ENCODE measurements at places on chromosomes 13 and 19.

DNA sequence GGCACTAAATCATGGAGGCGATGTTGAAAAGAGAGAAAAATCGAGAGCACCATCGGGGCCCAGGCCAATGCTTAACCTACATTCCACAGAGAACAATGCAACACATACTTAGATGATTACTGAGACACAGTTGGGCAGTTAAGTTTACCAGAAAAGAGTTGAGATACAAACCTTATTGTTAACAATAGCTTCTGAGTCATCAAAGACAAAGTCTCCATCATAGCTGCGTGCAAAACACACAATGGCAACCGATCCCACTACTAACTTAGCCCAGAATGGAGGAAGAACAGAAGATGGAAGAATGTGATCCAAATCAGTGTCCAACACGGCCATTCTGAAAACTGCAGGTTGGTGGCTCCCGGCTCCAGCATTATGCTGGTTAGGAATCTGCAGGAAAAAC lies 6.2 kb downstream of the TMTC4 start:
- peak; percentile 35 for DNase-seq

- DNase-seq, result no peak
Measured at GRCh38 chr19:52600639-52601024, 30.5 kb downstream of the ZNF701 start.

GRCh38 chr13:23074075-23074828 lies 106.5 kb upstream of the SGCG start:
- DNase-seq, result no peak

GRCh38 chr19:38400361-38400760 lies 2.5 kb upstream of the FAM98C start:
- no peak for DNase-seq

DNA sequence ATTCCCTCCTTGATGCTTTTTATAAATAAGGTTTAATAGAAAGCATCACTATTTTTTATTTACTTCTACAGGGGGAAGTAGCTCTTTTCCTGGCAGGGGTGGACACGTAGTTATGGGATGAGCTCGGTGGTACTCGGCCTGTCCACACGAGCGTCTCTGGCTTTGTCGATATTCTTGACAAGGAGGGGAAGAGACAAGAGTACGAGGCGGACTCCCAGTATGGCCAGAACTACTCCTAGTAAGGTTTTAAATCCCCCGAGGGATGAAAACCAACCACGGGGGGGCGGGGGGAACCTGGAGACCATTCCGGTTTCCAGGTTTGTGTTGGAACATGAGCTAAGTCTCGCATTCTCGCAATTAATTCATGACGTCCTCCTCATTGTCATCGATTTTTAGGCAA lies 5.6 kb upstream of the BSG start:
- DNase-seq, result no peak

- peak; percentile 71 for DNase-seq
Measured at GRCh38 chr19:23116802-23117571, at the start of gene ZNF730. ZNF730 (plus strand) TSS chr19:23117025; CDS start chr19:23117174, 149 bp downstream.

DNA sequence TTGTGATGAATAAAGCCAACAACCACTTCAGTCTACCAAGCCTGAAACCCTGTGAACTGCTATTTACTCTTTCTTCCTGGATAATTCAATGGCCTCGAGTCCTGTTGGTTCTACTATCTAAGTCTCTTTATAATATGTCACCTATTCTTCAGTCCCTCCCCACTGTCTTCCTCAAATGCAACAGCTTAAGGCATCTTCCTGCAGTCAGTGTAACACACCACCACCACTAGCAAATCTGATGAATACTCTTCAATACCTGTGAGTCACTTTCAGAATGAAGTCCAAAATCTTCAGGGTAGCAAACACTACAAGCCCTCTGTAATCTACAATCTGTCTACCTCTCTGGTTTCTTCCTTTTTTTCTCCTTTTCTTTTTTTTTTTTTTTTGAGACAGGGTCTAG lies 32.9 kb downstream of the ZDHHC20 start:
- no peak for DNase-seq

DNA sequence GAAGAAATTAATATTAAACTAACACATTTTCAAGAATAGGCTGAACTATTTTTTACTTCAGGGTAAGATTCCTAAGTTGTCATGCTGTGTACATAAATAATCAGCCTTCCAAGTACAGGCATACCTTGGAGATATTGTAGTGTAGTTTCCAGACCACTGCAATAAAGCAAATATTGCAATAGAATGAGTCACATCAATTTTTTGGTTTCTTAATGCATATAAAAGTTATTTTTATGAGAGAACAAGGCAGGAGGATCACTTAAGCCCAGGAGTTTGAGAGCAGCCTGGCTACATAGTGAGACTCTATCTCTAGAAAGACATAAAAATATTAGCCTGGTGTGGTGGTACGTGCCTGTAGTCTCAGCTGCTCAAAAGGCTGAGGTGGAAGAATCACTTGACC lies 511.5 kb downstream of the UQCRFS1 start:
- no peak for DNase-seq

Data from cerebellar cortex (tissue), 1 donor.